Stimulated activated CD4-positive, alpha-beta T cell treated with anti-CD3 and anti-CD28 coated beads, Interleukin-1b, Interleukin-23, amount 100 ng/mL, for 4 hours (primary cell): ENCODE measurements at places on chromosomes 13 and 19.
A peak's percentile ranks its signal among the peaks of the same experiment; 100 is the strongest.

GRCh38 chr19:19540715-19541515 is 2.9 kb downstream of the CILP2 start:
- DNase-seq: peak; percentile 71

DNA sequence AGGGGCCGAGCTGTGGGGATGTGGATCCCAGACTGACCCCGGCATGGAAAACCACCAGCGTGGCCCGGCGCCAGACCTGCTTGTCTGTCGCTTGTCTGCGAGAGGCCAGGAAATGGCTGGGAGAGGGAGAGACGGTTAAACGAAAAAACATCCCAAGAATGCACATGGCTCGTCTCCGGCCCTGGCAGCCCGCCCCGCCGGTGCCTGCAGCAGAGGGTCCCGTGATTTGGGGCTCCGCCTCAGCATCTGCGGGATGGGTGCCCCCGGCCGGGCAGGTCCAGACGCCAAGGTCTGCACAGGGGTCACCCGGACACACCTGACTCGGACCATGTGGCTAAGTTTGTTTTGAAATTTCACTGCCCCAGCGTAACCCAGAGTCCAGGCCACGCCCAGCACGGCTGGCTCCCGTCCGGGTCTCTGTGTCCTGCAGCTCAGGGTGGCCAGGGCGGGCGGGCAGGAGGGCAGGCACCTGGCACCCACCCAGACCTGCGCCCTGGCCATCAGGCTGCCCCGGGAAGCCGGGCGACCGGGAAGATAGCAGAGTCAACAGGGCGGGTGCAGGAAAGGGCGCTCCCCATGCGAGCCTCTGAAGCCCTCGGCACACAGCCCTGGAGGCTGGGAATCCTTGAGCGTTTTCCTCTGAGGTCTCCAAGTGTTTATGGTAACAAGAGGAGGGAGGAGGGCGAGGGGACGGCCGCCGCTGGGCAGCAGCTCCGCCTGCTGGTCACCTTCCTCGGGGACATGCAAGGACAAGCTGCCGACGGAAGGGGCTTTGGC is 103.2 kb downstream of the GADD45B start:
- DNase-seq: peak; percentile 56

DNA sequence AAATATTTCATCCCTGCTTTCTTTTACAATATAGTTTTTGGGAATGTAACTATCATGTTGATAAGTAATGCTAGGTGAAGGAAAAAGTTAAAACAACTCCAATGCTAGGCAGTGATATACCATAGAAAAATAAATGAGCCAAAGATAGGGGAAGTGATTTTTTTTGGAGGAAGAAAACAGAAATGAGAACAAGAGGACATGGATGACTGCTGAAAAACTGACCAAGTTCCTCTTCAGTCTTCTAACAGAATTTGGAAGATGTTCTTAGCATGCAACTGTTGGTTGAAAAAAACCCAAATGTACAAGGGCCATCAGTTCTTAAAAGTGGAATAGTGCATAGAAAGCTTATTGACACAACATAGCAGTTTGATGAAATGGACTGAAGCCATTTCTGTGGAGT is 262.5 kb upstream of the STARD13 start:
- no peak for DNase-seq

- no peak for DNase-seq
These were observed 16.0 kb downstream of the CRTC1 start for GRCh38 chr19:18699403-18700054.

- no peak for DNase-seq
These were observed 106.2 kb downstream of the VWA8 start for GRCh38 chr13:41854758-41855157.

- no peak for DNase-seq
These were observed 646.2 kb upstream of the MIR17HG start for GRCh38 chr13:90701264-90701663.

DNA sequence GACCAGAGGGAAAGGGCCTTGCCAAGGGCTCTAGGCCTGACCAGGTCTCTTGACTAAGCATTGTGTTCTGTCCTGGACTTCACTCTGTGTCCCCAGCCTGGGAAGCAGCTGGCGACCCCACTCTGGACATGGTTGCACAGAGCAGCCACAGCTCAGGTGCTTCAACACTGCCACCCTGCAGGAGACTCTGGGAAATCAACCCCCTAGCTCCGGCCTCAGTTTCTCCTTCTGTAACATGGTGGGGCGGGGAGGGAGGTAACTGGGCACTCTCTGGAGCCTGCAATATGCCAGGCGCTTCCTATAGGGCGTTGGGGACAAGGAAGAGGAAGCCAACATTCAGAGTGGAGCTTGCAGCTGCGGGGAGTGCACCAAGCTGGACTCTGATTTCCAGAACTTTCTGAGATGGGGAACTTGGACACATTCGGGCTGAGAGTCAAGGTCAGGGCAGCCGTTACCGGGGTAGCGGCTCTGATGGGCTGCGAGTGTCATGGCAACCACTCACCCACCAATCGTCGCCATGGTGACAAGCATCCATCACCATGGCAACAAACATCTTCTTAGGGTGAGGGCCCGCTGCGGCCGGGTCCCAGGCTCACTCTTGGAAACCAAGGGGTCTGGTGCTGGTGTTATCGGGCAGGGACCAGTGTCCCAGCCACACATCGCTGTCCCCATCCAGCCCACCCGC is 12.8 kb downstream of the F2RL3 start:
- no peak for DNase-seq

- no peak for DNase-seq
These were observed 81.2 kb upstream of the ABCC4 start for GRCh38 chr13:95382411-95382810.

- no peak for DNase-seq
These were observed 972.1 kb upstream of the PRR20A start for GRCh38 chr13:56168581-56168980.

DNA sequence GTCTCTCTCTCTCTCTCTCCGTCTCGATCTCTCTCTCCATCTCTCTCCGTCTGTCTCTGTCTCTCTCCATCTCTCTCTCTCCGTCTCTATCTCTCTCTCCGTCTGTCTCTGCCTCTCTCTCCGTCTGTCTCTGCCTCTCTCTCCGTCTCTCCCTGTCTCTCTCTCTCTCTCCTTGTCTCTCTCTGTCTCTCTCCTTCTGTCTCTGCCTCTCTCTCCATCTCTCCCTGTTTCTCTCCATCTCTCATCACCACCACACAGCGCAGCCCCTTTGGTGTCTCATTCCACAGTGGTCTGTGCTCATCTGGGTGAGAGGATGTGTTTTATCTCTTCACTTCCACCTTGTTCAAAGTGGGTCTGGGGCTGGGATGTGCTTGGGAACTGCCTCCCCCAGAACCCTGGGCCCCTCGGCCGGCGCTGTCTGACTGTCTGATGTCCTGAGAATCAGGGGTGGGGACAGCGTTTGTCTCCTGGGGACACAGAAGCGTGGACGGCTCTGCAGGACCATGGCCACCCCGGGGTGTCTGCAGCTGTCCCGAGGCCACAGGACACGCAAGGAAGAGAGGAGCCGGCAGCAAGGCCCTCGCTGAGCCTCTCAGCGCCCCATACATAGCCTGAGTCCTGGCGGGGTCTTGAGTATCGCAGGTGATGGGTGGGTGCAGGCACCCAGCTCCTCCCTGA is 40.2 kb upstream of the C13orf46 start:
- no peak for DNase-seq

DNA sequence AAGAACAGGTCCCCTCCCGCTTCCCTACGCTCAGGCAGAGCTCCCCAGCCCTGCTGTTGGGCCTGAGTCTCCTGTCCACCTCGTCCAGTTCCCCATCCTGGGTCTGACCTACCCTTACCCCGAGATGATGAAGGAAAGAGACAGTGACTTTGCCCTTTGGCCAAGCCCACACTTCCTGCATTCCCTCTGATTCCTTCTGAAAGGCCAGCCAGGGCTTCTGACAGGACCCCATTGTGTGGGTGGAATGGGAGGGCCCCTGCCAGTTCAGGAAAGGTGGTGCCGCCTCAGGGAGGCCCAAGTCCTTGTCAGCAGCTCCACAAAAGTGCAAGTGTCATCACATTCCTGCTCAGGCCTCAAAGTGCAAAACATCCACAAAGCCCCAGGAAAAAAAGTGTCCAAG is 177.8 kb downstream of the PAN3 start:
- no peak for DNase-seq

- DNase-seq: peak; percentile 18
These were observed 41.5 kb downstream of the ZNF682 start for GRCh38 chr19:19997656-19998268.

DNA sequence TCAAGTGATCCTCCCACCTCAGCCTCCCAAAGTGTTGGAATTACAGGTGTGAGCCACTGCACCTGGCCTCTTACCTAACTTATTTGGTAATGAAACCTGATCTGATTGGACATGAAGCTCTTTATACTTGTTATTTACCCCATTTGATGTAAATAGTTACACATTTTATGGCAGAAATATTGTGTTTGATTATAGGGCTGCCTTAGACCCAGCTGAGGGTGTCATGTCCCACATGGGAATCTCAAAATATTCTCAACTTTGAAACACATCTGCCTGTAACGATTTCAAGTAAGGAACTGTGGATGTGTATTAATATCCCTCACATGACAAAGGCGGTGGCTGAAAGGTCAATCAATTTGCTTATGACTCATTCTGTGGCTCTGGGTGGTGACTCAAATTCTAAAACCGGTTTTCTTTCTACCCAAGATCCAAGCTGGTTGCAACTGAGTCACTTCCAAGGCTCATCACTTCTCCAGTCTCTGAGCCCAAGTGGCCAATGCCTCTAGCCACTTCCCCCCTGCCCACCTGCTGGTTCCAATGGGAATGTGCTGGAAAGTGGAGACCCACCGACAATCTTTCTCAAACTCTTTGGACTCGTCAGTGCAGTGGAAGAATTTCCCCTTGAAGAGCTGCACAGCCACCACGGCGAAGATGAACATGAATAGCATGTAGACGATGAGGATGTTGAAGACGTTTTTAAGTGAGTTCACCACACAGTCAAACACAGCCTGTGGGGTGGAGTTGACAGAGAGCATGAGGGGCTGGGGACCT is 110.9 kb downstream of the IER2 start:
- DNase-seq: no peak

GRCh38 chr19:48975947-48976847 is 11.1 kb downstream of the FTL start:
- no peak for DNase-seq

- no peak for DNase-seq
These were observed 73.7 kb downstream of the COG6 start for GRCh38 chr13:39729156-39729555.

DNA sequence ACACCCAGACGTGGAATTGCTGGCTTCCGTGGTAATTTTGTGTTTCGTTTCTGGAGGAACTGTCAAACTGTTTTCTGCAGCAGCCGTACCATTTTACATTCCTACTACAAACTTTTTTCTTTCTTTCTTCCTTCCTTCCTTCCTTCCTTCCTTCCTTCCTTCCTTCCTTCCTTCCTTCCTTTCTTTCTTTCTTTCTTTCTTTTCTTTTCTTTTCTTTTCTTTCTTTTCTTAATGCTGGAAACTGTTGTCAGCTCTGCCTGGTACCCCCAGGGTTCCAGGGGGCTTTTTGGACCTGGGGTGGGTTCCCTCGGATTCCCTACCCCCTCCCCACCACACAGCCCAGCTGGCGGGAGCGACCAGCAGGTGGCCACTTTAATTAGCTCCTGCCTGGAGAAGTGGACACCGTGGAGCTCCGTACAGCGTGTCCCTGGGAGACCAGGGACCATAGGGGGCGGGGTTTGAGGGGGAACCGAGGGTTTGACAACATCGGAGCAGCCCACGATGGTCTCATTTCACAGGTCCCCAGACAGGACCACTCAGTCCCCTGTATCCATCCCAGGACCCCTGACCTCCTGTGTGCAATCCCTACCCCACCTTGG is 24.4 kb downstream of the CELF5 start:
- DNase-seq: no peak

DNA sequence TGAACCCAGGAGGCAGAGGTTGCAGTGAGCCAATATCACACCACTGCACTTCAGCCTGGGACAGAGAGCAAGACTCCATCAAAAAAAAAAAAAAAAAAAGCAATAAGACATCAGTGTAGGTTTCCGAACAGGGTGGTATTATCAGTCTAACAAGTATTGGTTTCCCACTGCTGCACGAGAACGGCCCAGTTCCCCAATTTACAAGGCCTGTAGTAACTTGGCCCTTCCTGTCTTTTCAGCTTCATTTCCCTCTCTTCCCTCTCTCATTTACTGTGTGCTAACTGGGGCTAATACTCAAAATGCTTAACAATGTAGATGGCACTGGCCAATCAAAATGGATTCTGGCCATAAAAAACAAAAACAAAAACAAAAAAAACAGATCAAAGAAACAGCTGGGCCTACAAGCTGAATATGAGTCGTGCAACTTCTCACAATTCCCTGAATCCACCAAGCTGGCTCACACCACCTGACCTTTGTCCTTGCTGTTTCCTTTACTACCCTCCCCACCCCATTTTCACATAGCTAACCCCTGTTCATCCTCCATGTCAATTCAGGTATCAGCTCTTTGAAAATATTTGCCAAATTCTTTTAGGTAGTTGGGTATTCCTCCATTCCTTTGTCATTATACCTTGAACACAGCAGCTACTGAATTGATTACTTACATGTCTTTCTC is 2.4 kb downstream of the TEX101 start:
- DNase-seq: no peak

GRCh38 chr19:39848392-39848791 is 2.2 kb upstream of the FBL start:
- DNase-seq: no peak

DNA sequence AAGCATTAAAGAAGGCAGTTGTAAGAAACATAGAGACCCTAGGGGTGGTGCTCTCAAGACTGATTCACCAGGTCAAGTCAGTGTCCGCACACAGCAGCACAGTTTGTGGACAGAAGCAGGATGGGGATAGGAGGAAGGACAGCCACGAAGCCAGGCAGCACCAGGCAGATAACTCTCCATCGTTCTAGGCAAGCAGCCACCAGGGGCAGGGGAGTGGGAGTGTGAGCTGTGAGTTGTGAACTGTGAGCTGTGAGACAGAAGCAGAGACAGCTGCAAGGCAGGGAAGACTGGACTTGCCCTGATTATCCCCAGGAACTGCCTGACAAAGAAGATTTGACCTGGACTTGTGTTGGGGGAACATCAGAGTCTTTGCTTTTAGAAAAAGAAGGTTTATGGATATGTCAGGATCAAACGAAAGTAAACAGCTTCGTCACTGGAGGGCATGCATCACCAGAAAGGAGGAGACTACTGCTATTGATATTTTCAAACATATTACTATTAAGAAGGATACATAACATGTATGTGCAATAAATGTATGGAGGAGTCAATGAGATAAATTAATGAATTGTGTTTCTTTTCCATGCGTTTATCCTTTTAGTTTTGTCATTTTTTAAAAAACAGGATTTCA is 286.1 kb downstream of the IRS2 start:
- no peak for DNase-seq

- peak; percentile 55 for DNase-seq
These were observed 12.3 kb downstream of the HRC start for GRCh38 chr19:49142866-49143335.

GRCh38 chr13:33441015-33441414 is 155.5 kb upstream of the STARD13 start:
- DNase-seq: no peak

- no peak for DNase-seq
These were observed 36.3 kb upstream of the TFDP1 start for GRCh38 chr13:113548171-113548641.

DNA sequence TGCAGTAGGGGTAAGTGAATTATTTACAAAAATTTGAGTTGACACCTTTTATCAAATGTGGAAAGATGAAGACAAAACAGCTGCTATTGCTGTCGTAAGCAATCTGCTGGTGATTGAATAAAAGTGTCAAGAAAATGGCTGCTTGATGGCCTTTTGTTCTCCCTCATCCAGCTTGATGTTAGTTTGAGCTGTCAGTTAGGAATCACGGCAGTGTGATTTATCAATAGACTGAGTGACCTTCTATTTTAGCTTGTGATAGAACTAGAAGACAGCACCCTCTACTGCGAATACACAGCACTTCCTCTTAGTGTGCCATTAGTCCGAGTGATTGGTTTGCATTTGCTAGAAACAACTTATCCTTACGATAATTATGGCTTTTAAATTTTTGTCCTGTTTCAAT is 76.3 kb downstream of the MZT1 start:
- DNase-seq: no peak
